KBM-7 (cell line): ENCODE measurements at places on chromosomes 4 and X.

GRCh38 chr4:77232653-77233052 lies 75.6 kb downstream of the CCNG2 start:
- no peak for DNase-seq

- peak; percentile 48 for DNase-seq
Observed at GRCh38 chr4:171024720-171025303, 788.4 kb upstream of the GALNTL6 start.

GRCh38 chr4:24091639-24092233 lies 201.9 kb upstream of the PPARGC1A start:
- DNase-seq: no peak

DNA sequence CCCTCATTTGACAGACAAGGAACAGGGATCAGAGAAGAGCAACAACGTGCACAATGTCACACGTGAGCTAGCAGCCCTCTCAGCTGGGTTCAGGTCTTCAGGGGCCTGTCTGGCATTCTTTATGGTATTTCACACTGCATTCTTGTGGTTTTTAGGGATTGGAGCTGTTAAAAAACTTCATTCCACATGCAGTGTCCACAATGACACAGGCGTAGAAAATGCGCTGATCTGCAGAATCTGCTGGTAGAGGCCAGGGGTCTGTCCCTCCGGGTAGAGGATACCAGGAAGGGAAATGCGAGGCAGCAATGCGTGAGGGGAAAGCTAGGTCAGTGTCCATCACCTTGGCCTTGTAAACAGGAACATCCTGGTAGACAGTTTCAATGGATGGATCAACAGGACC lies 36.6 kb downstream of the MAP7D3 start:
- no peak for DNase-seq

DNA sequence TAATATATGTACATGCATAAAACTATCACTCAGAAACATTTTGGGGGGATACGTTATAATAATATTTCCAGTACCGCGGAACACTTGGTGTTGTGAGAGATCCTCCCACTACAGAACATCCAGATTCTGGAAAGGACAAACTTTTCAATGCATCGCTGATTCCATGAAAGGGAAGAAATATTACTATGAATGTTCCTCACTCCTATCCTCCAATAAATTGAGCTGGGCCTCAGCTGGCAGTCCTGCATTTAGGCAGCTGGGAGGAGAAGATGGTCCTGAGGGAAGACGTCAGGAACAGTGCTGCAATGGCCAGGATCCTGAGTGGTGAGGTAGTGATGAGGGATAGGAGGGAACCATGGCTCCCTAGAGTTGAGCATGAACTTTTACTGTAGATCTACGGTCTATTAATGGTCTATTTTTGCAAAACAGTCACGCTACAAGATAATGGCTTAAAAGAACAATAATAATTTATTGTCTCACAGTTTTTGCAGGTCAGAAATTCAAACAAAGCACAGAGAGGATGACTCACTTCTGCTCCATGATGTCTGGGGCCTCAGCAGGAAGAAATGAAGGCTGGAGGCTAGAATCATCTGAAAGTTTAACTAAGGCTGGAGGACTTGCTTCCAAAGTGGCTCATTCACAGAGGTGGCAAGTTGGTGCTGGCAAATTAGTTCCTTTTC lies 538.1 kb downstream of the STIM2 start:
- no peak for DNase-seq

- no peak for DNase-seq
Observed at GRCh38 chr4:48931459-48931858, 24.9 kb upstream of the OCIAD2 start.

- peak; percentile 27 for DNase-seq
Observed at GRCh38 chr4:41360214-41360920, 103.6 kb downstream of the UCHL1 start.

GRCh38 chr4:128709268-128709667 lies 100.2 kb upstream of the JADE1 start:
- peak; percentile 68 for DNase-seq

DNA sequence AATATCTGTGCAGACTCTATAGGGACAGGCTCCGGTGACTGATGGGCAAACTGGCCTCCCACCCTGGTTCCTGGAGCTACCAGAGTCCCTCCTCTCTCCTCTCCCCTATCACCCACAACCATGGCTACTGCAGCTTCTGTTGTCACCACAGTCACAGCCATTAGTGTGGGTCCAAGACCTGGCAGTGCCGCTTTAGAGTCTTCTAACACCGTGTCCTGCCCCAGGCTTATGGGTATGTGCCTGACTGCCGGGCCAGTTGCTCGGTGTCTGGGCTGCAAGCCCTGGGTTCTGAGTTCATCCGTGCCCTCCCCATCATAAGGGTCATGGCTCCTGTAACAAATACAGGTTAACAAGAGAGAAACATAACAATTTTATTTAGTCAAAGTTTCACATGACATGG lies 85.4 kb downstream of the FNIP2 start:
- DNase-seq: no peak

GRCh38 chr4:138110815-138111214 lies 131.3 kb downstream of the SLC7A11 start:
- no peak for DNase-seq

DNA sequence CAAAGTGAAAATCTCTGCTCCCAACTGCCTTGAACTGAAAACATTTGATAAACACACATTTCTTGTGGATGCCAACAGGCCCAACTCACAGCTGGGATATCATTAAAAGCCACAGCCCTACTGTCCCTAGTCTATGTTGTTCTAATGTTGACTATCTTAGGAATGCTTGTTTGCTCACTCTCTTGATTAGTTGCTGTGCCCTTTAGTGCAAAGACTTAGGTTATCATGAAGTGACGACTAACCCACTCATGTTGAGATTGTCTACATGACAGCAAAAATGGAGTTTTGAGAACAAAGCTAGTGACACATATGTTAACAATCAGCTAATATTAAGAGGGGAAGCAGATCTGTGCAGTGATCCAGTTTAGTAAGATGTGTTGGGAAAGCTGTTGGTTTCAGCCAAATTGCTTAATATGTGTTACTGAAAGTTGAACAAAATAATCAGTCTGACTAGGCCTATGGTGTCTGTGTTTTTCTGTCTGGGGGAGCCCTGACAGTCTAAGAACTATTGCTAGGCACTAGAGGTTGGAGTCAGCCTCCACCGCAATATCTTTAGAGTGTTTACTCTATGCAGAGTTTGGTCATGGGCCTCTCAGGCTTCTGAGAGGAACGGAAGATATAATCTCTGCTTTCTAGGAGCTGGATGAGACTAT lies 125.5 kb downstream of the ATG4A start:
- no peak for DNase-seq

DNA sequence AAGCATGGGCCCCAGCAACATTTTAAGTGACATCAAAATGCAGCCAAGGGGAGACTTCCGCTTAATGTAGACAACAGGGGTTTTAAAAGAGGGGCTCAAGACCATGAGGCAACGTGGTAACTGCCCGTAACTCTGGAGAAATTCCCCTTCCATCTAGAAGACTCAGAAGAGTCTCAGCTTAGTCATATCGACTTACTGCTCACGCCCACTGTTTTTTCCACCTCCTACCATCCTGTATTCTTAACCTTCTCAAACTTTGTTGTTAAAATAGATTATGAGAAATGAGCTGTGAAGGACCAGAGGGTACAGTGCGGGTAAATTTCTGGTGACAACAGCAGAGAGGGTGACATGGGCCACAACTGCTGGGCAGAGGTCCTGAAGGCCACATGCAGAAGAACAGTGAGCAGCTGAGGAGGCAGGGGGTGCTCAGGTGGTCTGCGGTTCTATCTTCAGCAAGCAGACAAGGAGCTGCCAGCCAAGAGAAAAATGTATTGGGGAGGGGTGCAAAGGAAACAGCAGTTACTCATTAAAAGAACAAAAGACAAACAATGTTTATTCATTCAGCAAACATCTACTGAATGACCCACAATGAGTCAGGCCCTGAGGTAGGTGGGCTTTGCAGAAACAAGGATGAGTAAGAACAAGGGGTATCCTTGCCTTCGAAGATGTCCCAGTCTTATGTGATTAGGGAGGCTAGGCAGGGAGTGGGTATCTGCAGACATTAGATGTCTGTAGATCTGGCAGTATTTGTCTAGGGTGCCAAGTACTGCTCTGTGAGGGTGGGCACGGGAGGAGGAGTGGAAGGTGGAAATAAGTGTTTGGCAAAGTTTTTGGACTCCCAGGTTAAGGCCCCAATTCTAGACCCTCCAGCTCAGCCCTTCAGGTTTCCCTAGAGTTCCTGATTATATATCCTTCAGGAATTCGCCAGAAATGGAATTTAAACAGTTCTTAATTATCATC lies 175.3 kb downstream of the TSPAN5 start:
- no peak for DNase-seq

DNA sequence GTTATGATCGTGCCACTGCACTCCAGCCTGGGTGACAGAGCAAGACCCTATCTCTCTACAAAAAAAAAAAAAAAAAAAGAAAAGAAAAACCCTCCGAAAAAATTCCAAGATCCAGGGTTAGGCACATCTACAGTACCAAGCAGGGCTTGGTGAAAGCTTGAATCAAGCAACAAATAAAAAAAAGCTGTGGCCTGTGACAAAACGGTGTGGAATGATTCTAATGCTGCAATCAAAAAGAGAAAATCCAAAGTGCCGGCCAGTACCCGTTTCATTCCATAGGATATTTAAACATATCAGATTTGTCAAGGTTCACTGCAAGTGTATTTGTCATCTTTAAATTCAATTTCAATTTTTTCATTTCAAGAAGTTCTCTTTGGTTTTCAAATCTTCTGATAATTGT lies 20.5 kb downstream of the RWDD4 start:
- no peak for DNase-seq

DNA sequence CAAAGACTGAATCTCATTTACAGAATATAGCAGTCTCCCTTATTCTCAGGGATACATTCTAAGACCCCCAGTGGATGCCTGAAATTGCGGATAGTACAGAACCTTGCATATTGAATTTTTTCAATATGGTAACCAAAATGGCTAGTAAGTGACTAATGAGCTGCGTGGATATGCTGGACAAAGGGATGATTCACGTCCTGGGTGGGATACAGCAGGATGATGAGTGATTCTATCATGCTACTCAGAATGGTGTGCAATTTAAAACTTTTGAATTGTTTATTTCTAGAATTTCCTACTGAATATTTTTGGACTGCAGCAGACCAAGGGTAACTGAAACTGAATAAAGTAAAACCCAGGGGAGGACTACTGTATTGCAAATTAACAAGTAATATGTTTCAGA lies 66.7 kb downstream of the STAG2 start:
- DNase-seq: no peak

GRCh38 chr4:87527431-87528220 lies 1.6 kb downstream of the SPARCL1 start:
- no peak for DNase-seq

- no peak for DNase-seq
Observed at GRCh38 chr4:4374388-4375098, 12.4 kb upstream of the NSG1 start.

GRCh38 chr4:145511913-145512522 lies 30.4 kb downstream of the SMAD1 start:
- DNase-seq: no peak

GRCh38 chrX:117532339-117532738 lies 584.3 kb downstream of the KLHL13 start:
- no peak for DNase-seq

DNA sequence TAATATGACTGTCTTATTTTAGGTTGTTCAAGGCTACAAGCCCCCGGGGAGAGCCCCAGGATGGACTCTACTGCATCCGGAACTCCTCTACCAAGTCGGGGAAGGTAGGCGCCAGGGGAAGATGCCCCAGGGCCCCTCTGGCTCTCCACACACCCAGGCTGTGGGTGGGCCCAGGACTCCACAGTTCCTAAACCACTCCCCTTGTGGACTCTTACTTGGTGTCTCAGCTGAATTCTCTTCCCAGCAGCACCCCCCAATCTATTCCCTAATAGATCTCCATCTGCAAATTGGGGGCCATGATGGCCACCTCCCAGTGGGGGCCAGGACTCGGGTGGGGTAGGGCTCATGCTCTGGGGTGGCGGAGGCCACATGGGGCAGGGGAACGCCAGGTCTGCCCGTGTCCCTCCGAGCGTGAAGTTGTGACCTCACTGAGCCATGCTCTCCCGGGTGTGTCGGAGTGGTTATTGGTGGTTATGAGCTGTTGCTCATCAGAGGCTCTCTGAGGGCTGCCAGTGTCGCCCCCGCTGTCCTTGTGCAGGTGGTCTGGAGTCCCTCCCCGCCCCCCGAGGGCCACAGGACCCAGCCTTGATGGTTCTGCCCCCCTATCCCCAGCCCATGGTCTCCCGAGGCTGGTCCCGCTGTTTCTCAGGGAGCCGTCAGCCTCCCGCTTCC lies 11.2 kb upstream of the ADD1 start:
- no peak for DNase-seq

DNA sequence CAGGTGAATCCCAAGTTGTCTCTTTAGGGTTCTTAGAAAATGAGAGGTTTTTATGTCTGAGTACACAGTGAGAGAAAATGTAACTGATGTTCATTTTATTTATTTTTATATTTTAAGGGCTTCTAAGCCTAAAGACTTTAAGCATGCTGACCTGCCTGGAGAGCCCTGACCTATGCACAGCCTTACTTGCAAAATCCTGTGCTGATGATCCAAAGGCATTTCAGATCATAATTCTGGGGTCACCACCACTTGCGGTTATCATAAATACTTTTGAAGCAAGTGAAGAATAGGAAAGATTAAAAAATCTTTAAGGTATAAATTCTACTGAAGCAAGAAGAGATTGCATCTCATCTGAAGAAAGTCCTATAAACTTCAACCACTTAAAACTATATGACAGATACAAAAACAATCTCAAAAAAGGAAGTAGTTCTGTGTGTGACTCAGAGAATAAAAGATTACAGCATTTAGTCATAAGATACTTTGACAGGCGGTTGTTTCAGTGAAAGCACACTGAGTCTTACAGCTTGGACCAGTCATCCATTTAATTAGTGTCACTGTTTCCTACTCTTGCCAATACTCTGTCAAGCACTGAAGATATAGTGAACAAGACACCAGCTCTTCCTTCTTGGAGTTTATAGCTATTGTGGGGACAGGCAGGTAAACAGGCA lies 245.2 kb upstream of the DIPK2B start:
- peak; percentile 61 for DNase-seq

DNA sequence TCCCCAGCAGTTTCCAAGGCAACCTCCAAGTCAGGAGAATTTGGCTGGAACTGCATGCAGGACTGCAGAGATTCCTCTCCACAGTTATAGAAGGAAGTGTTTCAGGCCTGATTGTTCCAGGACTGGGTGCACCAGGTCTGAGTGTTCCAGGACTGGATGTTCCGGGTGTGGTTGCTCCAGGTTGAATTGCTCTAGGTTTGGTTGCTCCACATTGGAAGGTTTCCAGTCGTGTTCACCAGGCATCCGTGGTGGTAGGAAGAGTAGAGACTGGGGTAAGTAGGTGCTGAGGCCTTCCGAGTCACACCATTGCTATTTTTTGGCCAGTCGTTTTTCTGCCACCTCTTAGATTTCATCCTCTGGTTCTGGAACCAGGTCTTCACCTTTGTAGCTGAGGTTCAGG lies 105.4 kb downstream of the MSN start:
- no peak for DNase-seq

DNA sequence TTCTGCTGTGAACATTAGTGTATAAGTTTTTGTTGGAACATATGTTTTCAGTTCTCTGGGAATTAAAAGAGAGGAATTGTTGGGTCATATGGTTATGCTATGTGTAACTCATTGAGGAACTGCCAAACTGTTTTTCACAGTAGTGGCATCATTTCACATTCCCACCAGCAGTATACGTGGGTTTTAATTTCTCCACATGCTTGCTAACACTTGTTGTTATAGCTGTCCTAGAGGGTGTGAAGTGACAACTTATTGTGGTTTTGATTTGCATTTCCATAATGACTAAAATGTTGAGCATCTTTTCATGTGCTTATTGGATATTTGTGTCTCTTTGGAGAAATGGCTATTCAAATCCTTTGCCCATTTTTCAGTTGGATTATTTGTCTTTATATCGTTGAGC lies 13.7 kb downstream of the APELA start:
- no peak for DNase-seq
